ENCODE measurements at places on chromosomes 5 and 9.

DNA sequence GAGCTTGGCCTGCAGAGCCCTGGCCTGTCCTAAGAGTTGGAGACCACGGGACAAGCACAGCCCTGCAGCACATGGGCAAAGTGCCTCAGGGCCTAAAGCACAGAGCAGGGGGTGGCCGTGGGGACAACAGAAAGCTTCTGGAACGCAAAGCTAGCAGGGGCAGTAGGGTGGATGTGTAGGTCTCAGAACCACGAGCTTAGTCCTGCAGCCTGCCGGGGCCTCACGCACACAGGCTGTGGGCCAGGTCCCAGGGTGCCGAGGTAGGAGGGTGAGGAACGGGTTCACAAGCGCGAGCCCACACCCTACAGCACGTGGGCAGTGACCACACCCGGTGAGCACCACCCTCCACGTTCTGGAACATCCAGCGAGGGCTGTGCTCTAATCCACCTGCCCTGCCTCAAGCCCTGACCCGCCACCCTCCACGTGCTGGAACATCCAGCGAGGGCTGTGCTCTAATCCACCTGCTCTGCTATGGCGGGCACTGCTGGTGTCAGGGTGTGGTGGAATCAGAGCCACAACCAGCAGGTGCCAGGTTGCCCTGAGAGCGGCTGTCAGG lies 9.3 kb downstream of the CLPTM1L start:
- DNase-seq, result no peak

DNA sequence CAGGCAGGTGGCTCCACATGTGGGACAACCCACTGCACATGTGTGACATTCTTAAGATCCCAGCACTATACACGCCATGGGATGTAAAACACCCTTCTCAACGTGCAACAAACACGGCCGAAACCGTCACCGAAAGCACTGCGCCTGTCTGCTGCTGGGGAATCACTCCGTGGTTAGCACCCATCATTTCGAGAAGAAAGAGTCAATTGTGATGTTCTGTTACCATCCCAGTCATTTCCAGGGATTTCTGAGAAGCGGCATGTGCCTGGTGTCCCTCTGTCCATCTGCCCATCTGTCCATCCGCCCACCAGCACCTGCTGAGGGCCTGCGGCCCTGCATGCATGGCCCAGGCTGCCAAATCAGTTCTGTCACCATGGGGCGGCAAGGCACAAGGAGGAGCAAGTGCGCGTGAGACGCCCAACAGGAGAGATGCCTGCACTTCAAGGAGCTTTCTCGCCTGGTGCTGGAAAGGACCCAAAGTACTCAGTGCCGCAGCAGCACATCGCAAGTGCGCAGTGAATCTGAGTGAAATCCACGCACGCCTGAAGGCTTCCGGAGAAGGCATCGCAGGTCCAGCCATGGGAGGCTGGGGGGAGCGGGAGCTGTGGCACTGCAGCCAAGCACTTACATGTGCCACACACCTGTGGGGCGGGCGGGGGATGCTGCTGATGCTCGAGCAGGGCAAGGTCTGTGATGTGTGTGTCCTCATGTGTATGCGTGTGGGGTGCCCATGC lies 38.0 kb downstream of the VAV2 start:
- no peak for DNase-seq

DNA sequence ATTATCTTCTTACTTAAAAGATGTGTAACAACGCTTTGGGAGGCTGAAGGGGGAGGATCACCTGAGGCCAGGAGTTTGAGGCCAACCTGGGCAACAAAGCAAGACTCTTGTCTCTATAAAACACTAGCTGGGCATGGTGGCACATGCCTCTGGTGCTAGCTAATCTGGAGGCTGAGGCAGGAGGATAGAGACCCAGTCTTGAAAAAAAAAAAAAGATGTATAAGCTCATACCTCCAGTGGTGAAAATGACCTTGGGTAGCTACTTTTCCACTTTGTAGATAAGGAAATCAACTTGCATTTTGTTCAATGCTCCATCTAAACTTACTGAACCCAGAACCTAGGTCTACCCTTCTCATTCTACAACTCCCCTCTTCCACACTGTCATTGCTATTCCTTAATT lies 16.6 kb downstream of the ARRDC3 start:
- DNase-seq, result no peak

DNA sequence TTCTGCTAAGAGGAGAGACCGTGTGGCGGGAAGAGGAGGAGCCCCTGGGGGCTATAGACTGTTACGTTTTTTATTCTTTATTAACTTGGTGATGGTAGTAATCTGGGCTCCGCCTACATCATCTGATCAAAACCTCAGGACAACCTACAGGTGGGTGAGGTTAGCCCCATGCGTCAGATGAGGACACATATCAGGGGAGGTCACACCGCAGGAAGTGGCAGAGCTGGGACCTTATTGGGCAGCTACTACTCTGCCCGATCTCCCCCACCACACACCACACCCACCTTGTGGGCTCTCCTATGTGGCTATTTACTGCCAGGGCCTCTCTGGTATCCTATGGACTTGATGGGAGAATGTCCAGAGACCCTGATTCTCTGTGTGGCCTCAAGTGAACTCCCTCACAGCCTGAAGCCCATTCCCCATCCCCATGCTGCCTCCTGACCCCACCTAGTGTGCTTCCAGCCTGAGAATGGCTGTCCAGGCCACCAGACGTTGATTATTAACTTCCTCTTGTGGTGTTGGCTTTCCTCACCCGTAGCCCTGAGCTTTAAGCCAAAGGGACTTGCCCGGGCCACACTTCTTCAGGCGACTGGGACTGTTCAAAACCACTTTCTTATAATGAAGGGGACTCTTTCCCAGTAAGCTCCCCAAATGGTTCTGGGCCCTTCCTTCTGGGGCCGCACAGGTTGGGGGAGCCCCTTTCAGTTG lies 8.2 kb downstream of the UNC5A start:
- DNase-seq, result no peak

Measured in NT2/D1 (cell line).